ENCODE measurements at places on chromosomes 6 and 20.

DNA sequence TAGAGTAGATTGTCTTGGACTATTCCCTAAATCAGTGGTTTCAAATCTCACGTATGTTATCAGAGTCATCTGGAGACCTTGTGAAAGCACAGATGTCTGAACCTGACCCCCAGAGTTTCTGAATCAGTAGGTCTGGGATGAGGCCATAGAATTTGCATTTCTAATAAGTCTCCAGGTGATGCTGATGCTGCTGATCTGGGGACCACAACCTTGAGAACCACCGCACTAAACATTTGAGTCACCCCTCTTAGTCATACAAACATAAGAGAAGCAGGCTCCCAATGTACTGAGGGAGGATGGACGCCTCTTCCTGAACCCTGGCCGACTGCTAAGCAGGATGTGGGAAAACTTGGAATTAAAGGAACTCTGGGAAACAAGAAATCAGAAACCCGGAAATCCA is 187.8 kb upstream of the PRDM1 start:
- no peak for DNase-seq

DNA sequence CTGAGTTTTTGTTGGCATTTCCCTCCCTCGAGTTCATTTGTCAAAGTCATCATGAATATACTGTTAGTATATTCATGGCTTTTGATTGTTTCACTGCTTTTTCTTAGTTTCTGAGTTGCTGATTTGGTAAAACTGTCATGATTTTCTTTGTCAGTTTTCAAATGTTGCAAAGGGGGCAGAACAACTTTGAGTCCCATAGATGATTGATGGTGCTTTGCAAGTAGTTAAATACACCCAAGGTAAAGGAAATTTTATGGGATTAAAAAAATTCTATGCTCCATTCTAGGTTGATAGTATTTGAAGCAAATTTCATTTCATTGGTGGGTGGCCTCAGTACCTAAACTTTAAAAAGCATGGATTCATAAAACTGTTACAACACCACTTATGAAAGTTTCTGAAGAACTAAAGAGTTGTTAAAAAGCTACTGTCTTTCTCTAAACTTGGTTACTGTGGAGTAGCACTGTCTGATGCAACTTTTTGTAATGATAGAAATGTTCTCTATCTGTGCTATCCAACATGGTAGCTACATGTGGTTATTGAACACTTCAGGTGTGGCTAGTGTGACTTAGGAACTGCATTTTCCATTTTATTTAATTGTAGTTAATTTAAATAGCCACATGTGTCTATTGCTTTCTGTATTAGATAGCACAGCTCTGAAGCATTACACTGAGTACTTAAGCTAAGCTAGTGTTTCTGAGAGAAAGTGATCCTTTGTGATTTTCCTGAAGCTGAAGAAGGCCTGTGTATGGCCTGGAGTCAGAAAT is 153.6 kb downstream of the ZFAND3 start:
- no peak for DNase-seq

- DNase-seq, result no peak
Observed at GRCh38 chr6:5672581-5673011, 334.1 kb downstream of the NRN1 start.

GRCh38 chr20:49398401-49399144 is 83.9 kb downstream of the KCNB1 start:
- no peak for DNase-seq

- DNase-seq, result no peak
Observed at GRCh38 chr6:40353197-40353966, 233.8 kb downstream of the LRFN2 start.

- DNase-seq, result no peak
Observed at GRCh38 chr6:91352878-91353277, 766.0 kb upstream of the MAP3K7 start.

- no peak for DNase-seq
Observed at GRCh38 chr20:43900121-43900466, 14.6 kb upstream of the TOX2 start.

DNA sequence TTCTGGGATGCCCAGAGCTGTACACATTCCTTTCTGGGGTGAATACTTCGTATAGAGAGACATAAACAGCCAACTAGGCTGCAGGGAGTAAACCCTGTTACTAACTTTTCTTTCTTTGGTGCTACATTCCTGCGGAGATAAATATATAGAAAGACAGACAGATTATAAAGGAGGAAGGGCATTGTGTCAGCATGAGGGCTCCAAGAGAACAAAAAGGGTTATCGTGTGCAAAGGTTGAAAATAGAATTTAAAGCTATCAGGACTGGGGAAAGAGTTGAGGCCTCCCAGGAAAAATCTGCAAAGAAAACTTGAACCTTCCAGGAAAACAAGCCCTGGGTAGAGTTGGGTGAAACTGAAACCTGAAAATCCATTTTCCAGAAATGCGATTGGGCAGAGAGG is 68.0 kb downstream of the TMEM170B start:
- DNase-seq, result no peak

- DNase-seq, result no peak
Observed at GRCh38 chr20:634148-634925, 18.7 kb downstream of the SRXN1 start.

DNA sequence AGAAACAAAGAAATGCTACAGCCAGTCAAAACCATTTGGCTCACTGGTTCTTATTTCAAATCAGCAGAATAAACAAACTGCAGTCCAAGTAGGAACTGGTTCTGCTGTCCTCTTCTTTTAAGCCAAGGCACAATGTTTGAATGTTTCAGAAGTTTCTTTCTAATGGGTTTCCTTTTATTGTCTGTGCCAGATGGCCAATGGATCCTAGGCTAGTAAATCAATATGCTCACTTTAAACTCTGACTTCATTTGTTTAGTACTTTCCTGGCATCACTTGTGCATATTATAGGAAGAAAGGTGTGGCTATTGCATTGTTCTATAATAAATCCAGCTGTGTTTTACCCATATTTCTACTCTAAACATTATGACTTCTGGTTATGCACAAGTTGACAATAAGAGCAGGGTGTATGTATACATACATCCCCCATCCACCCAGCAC is 99.7 kb upstream of the PLCB4 start:
- no peak for DNase-seq

Data from neuronal stem cell (in vitro differentiated cells).